ENCODE measurements at places on chromosomes 4 and X.

- H3K27ac ChIP-seq: no peak overlapping the region
- peaks cover 21% of the 10 kb centered on the region for H3K27me3 ChIP-seq
- no peaks in the 10 kb centered on the region for H3K36me3 ChIP-seq
- H3K4me3 ChIP-seq: no peak overlapping the region
- no peak for DNase-seq
- no peaks in the 10 kb centered on the region for H3K4me1 ChIP-seq
These were observed 11.2 kb upstream of the PRDX4 start for GRCh38 chrX:23656091-23656490.

- H3K36me3 ChIP-seq: no peaks in the 10 kb centered on the region
- no peak for DNase-seq
- no peak overlapping the region for H3K4me3 ChIP-seq
- no peak overlapping the region for H3K27ac ChIP-seq
- no peaks in the 10 kb centered on the region for H3K27me3 ChIP-seq
These were observed 263.2 kb downstream of the DMD start for GRCh38 chrX:32948130-32948529.

GRCh38 chr4:127622621-127622920 lies 10.2 kb upstream of the INTU start:
- peaks cover 56% of the 10 kb centered on the region for H3K27me3 ChIP-seq
- no peaks in the 10 kb centered on the region for H3K36me3 ChIP-seq
- peaks cover 12% of the 10 kb centered on the region for H3K4me1 ChIP-seq
- H3K4me3 ChIP-seq: peak overlapping the region; percentile 53
- DNase-seq: no peak
- no peak overlapping the region for H3K27ac ChIP-seq

GRCh38 chr4:46933686-46934085 lies 24.6 kb upstream of the COX7B2 start:
- no peak for DNase-seq
- no peaks in the 10 kb centered on the region for H3K27me3 ChIP-seq
- no peak overlapping the region for H3K4me3 ChIP-seq
- H3K36me3 ChIP-seq: no peaks in the 10 kb centered on the region
- H3K4me1 ChIP-seq: no peaks in the 10 kb centered on the region

- H3K4me3 ChIP-seq: no peak overlapping the region
- H3K4me1 ChIP-seq: no peaks in the 10 kb centered on the region
- H3K36me3 ChIP-seq: no peaks in the 10 kb centered on the region
- no peak overlapping the region for H3K27ac ChIP-seq
These were observed 130.3 kb downstream of the ATP10D start for GRCh38 chr4:47615385-47615784.

DNA sequence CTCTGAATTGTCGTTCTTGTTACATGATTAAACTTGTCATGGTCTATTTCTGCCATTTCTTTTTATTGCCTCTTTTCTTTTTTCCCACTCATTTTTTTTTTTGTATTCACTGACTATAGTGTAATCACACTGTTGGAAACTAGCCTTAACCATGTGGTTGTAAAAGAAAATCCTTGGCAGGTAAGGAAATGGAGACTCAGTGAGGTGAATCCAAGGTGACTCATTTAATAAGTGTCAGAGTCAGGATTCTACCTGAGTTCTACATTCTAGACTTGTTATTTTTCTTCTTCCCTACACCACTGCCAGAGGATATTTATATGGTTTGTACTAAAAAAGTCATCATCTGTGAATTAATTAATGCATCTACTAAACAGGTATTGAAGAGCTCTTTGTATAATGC lies 152.2 kb downstream of the CBLL2 start:
- H3K4me3 ChIP-seq: no peak overlapping the region
- DNase-seq: no peak
- H3K4me1 ChIP-seq: no peaks in the 10 kb centered on the region

DNA sequence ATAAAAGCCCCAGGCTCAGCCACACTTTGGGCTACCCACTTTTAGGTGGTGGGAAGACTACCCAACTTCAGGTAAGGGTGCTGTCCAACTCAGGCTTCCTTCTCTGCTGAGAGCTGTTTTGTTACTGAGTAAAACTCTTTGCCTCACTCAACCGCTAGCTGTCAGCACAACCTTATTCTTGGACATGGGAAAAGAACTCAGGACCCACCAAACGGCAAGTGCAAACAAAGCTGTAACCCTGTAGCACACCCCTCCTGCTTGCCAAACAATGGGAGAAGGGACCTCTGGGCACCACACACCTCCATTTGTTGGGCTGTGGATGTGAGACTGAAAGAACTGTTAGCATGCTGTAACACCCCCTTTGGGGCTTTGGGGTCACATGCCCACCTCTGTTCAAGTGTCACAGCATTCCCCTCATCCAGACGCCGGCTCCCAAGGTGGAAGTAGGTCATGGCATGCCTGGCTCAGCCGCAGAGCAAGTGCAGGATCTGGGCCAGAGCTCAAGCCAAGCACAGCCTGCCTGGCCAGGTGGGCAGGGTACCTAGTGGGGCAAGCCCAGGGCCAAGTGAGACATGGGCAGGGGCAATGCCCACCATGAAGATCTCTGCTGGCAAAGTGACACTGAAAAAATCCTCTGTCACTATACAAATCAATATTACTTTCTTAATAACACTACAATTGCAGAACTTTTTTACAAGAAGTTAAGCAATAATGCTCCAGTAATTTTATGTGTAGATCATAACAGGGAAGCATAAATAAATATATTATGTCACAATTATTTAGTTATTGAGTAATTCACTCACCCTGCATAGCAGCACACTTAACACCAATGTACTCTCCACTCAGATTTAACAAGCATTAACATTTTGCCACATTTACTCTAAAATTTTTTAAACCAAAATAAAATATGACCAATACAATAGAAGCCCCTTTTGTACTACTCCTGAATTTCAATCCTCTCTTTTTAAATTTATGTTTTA lies 107.2 kb downstream of the TBCK start:
- no peak overlapping the region for H3K27ac ChIP-seq
- DNase-seq: no peak
- no peaks in the 10 kb centered on the region for H3K4me1 ChIP-seq
- no peak overlapping the region for H3K4me3 ChIP-seq
- no peaks in the 10 kb centered on the region for H3K36me3 ChIP-seq

- H3K27ac ChIP-seq: no peak overlapping the region
- DNase-seq: no peak
- H3K4me3 ChIP-seq: no peak overlapping the region
- no peaks in the 10 kb centered on the region for H3K36me3 ChIP-seq
These were observed 187.9 kb downstream of the COMMD8 start for GRCh38 chr4:47275595-47275994.

GRCh38 chrX:148905400-148905799 lies 405.0 kb downstream of the AFF2 start:
- H3K4me3 ChIP-seq: no peak overlapping the region
- H3K36me3 ChIP-seq: no peaks in the 10 kb centered on the region
- DNase-seq: no peak
- H3K27me3 ChIP-seq: no peaks in the 10 kb centered on the region
- no peaks in the 10 kb centered on the region for H3K4me1 ChIP-seq
- H3K27ac ChIP-seq: no peak overlapping the region

- no peaks in the 10 kb centered on the region for H3K36me3 ChIP-seq
- H3K27me3 ChIP-seq: peaks cover 28% of the 10 kb centered on the region
- no peak overlapping the region for H3K4me3 ChIP-seq
- DNase-seq: peak; percentile 13
- peaks cover 6% of the 10 kb centered on the region for H3K4me1 ChIP-seq
These were observed 1.4 kb upstream of the CORIN start for GRCh38 chr4:47839259-47839658.

DNA sequence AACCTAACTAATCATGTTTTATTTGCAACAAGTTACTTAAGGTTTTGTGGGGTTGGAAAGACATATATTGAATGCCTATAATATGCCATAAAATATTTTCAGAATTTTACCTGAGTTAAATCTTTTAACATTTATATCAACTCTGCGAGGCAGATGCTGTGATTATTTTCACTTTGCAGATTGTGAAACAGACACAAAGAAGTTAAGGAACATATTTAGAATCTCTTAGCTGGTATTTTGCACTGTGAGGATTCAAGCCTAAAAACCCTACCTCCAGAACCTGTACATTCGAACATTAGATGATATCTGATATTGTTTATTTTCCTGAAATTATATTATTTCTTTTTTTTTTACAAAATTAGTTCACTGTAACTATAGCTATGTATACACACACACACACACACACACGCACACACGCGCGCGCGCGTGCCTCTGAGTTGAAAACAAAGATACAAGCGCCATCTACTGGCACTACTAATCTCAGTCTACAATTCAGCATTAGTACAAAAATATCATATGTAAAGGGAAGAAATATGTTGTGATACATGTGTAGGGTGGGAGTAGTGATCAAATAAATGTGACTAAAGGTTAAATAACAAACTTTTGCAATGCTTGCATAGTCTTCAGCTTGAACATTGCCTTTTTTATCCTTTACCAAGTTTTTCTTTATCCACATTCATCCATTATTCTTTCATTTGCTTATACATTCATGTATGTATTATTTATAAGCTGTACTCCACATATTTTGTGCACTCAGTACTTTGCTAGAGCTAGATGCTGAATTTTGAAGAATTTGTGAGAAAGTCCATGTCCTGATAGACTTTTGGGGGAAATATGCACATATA lies 61.5 kb downstream of the ANXA10 start:
- no peaks in the 10 kb centered on the region for H3K36me3 ChIP-seq
- no peaks in the 10 kb centered on the region for H3K27me3 ChIP-seq
- peak overlapping the region; percentile 1 for H3K4me3 ChIP-seq
- no peaks in the 10 kb centered on the region for H3K4me1 ChIP-seq
- peak; percentile 67 for DNase-seq
- H3K27ac ChIP-seq: no peak overlapping the region

GRCh38 chr4:1176398-1177273 lies 4.3 kb upstream of the SPON2 start:
- no peaks in the 10 kb centered on the region for H3K27me3 ChIP-seq
- peaks cover 33% of the 10 kb centered on the region for H3K4me1 ChIP-seq
- H3K36me3 ChIP-seq: no peaks in the 10 kb centered on the region
- H3K4me3 ChIP-seq: no peak overlapping the region
- no peak for DNase-seq

GRCh38 chrX:65596270-65597034 lies 61.9 kb upstream of the LAS1L start:
- H3K36me3 ChIP-seq: no peaks in the 10 kb centered on the region
- no peak for DNase-seq
- H3K4me1 ChIP-seq: peaks cover 35% of the 10 kb centered on the region
- no peak overlapping the region for H3K4me3 ChIP-seq
- H3K27ac ChIP-seq: peak overlapping the region; percentile 87
- H3K27me3 ChIP-seq: peaks cover 25% of the 10 kb centered on the region

DNA sequence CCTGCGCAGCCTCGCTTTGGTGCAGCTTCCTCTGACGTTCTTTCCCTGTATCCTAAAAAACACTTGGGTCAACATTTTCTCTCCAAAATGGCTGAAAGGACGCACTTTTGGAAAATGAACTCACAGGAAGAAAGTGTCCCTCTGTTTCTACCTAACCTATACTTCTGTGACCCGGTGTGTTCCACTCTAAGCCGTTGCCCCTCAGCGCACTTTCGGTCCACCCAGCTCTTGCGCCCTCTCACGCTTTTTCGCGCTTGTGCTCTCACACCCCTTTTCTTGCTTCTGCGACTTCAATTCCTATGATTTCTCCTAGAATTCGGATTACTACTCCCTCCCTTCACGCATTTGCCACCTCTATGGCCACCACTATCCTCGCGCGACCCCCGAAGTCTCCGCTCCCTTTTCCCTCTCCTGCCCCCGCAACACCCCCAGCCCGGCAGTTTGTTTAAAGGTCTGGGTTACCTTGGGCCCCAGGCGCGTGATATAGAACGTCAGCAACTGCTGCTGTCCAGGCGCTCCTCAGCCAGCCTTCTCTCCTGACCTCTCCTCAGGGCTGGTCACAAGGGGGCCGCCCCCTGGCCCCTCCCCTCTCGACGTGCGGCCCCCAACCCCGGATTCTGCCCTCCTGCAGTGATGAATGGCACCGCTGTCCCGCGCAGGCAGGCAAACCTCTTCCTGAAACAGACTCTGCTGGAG lies at the start of gene USP51:
Gene USP51 (minus strand): TSS at position 535 of the 696 bp plus-strand sequence. CDS start 909 bp downstream, outside the sequence.
- H3K36me3 ChIP-seq: no peaks in the 10 kb centered on the region
- peak within 1 kb of the TSS; percentile 49 for H3K4me3 ChIP-seq
- peak within 1 kb of the TSS; percentile 90 for H3K27ac ChIP-seq
- peaks cover 2% of the 10 kb centered on the region for H3K4me1 ChIP-seq
- no peaks in the 10 kb centered on the region for H3K27me3 ChIP-seq
- DNase-seq: peak; percentile 22

DNA sequence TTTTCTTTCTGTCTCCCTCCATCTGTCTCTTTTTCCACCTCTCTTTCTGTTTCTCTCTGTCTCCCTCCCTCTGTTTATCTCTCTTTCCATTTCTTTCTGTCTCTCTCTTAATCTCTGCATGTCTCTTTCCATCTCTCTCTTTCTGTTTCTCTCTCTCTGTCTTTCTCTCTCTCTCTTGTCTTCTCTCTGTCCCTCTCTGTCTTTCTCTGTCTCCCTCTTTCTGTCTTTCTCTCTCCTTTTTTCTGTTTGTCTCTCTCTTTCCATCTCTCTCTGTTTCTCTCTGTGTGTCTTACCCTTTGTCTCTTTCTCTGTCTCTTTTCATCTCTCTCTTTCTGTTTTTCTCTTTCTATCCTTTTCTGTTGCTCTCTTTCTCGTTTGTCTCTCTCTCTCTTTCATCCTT lies 34.7 kb downstream of the ARSF start:
- no peak overlapping the region for H3K4me3 ChIP-seq
- H3K27me3 ChIP-seq: no peaks in the 10 kb centered on the region
- no peak for DNase-seq
- H3K27ac ChIP-seq: no peak overlapping the region
- no peaks in the 10 kb centered on the region for H3K4me1 ChIP-seq

DNA sequence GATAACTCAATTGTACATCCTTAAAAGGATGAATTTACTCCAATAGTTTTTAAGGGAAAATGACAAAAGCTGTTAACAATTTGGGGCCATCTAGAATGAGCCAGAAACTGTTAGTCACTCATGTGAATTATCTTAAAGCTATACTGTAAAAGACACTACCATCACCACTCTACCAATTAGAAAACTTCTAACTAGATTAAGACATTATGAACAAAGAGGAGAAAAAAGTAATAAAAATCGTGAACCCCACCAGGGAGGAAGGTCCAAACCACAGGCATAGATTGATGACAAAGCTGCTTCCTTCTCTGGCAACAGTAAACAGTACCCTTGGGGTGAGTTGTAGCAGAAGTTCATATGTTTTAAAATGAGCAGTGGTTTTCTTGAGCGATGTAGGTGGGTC lies 106.1 kb downstream of the PDGFC start:
- no peak overlapping the region for H3K4me3 ChIP-seq
- DNase-seq: no peak
- H3K27me3 ChIP-seq: no peaks in the 10 kb centered on the region
